DMS53 (cell line): ENCODE measurements at places on chromosomes 7 and 10.

GRCh38 chr10:58921421-58921855 is 255.0 kb upstream of the PHYHIPL start:
- no peak for DNase-seq

- DNase-seq = no peak
These were observed 201.1 kb downstream of the GLRX3 start for GRCh38 chr10:130337305-130337640.

DNA sequence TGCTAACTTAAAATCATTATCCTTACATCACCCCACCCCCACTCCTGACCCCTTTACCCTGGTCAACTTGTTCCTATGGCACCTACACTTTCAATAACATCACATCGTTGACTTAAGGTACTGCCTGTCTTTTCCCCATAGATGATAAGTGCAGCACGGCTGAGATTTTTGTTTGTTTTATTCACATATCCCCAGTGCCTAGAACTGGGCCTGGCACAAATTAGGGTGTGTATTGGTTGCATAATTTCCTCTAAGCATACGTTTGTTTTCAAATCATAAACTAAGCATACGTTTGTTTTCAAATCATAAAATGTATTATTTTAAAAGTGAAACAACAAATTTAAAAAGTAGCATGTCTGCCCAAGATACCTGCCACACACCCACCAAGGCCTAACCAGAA is 35.3 kb downstream of the ANXA11 start:
- DNase-seq = no peak

DNA sequence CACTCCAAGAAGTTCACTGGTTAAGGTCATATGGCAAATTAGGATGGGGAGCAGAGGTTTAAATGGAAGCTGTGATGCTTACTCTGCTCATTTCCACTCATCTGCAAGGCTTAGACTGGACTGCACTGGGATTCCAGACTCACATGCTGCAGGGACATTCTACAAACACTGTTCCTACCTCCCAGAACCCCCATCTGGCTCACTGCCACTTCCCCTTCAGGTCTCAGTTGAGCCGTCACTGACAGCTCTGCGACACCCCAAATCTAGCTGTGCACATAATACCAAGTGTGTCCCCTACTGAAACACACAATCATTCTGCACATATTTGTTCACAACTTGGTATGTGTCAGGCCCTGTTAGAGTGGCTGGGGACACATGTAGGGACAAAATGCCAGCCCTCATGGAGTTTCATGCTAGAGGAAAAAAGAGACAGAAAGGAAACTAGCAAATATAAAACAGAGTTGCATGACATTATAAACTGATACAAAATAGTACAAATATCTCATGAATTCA is 5.4 kb downstream of the PRKCQ start:
- DNase-seq = no peak

GRCh38 chr10:3774018-3774813 is 10.8 kb downstream of the KLF6 start:
- DNase-seq = no peak

- peak; percentile 33 for DNase-seq
These were observed 128.4 kb downstream of the DNAJB6 start for GRCh38 chr7:157464971-157465886.

DNA sequence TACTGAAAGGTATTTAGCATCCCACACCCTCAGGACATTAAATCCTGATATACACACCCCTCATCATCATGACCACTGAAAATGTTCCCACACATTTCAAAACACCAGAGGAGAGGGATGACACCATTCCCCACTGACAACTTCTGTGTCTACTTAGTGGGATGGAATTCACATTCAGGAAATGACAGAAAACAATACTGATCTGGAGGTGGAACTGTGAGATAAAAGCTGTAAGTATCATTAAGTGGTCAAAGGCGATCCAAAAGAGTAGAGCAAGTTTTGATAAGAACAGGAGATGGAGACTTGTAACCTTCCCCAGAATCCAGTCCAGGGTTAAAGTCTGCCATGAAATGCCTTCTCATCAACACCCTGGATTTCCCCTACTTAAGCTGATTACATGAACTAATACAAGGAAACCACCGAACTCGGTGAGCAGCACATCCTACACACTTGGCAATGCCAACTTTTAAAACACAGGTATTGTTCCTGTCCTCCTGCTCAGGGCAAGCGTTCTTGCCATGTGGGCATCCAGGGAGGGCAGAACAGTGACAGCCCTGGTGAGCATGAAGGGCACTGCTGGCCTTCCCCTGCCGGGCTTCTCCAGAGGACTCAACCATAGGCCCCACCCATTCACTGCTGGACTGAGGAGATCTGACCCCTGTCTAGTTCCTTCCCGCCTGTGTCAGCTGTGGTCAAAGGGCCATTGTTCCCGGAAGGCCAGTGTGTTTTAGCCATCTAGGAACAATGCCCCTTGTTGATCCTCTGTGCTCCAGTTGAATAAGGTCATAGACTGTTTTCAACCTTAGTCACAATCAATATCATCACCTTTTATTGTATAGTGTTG is 85.0 kb downstream of the SGMS1 start:
- no peak for DNase-seq

- no peak for DNase-seq
These were observed 141.9 kb downstream of the ANKRD7 start for GRCh38 chr7:118366363-118366762.

DNA sequence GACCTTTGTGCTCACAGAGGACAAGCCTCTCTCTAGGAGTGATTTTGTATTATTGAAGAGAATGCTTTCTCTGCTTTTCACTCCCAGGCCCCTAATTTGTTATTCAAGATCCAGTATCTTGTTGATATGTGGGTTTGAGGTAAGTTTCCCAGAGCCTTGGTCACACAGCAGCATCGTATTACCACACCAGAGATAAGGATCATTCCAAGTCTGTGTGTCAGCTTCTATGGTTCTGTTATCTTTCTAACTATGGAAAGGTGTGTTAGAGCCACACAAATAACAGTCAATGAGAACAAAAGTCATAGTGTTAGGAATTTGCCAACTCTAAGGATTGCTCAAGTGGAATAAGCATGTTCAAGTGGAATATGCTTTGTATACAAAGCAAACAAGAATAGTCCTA is 1208.3 kb downstream of the GATA3 start:
- DNase-seq = no peak

GRCh38 chr10:86862373-86862772 is 95.0 kb downstream of the MMRN2 start:
- peak; percentile 21 for DNase-seq

- DNase-seq = no peak
These were observed 20.2 kb downstream of the CALML3 start for GRCh38 chr10:5545011-5545410.

DNA sequence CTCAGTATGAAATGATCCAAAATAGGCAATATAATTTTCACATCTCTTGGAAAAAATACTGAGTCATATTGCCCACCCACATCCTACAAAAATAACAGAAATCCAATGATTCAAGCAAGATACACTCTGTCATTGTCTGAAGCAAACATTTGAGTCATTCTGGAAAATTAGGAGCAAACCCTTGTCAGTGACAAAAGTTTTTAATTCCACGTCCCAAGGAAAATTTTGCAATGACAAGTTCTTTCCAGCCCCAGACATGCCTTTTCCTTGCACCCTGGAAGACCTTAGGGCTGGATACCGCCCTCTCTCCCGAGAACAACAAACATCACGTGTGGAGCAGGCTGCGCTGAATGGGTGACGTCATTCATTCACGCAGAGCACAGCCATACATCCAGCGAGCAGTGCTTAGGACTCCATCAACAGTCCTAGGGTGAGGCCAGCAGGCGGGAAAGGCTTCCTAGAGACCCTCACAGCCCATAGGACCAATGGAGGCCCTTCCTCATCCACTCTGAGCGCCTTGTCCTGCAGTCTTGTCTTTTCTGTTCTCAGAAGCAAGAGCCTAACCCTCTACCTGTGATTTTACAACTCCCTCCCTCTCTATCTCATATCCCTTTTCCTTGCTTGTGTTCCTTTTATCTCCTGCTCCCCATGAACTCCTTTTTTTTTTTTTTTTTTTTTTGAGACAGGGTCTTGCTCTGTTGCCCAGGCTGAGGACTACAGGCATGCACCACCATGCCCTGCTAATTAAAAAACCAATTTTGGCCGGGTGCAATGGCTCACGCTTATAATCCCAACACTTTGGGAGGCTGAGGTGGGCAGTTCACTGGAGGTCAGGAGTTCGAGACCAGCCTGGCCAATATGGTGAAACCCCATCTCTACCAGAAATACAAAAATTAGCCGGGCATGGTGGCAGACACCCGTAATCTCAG is 23.5 kb upstream of the KDM7A start:
- peak; percentile 94 for DNase-seq

DNA sequence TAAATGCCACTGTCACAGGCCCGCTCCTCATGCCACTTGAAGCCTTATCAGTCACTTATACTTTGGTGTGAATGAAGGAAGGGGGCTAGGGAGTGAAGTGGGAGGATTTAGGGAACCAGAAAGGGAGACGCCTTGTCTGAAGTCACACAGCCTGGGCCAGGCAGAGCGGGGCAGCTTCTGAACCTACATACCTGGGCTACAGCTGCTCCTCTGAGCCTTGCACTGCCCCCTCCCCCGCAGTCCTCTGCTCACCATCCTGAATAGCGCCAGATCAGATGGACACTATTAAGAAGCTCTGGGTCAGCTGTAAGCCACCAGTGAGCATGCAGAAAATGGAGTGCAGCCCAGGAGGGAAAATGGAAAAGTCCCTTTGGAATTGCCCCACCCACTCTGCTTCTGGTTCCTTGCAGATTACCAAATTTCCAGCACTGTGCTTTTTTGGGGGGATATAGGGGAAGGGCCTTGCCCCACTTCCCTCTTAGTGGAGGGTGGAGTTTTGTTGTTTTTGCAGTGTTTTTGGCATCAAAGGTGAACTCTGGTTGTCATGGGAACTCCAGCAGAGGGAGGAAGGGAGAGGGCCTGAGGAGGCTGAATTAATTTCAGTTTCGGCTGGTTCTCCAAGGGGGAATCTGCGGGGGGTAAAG is 35.0 kb upstream of the ADCYAP1R1 start:
- DNase-seq = no peak

DNA sequence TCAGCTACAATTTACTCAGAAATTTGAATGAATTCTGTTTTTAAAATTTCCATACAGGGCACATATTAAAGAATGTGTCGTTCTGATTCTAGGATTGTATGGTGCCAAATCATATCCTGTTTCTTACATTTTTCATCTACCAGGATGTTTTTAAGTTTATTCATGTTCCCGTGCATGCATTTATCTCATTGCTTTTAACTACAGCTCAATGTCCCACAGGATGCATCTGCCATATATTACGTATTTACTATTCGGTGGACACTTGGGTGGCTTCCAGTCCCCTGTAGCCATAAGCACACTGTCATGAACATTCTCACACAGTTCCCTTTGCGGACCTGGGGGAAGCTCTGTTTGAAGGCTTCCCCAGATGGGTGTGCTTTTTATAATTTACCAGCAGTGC is 122.3 kb downstream of the CCDC71L start:
- no peak for DNase-seq

DNA sequence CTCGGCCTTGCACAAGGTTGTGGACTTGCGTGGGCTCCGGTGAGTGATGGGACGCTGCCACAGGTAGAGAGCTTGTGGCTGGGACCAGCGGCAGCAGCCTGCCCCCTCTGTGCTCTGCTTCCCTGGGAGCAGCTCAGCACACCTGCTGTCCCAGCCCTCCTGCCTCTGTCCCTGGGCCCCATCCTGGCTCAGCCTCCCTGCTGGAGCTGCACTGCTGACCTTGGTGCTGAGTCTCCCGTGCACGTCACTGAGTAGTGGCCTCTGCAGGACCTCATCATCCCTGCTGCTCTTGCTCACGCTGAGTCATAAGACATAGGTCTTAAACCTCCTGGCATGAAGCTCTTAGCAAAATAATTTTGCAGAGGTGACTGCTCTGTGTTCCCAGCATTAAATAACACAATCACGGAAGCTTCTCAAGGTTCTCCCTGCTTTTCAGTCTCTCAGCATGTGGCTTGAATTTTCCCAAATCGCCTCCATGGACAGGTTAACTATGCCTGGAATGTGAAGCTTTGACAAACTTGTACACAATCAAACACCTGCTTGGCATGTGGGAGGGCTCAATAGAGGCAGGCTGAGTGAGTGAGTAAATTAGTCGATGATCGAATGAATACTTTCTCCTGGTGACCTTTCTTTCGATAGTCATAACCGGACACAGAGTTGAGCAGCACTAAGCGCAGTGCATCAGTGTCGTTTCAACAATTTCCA is 63.8 kb upstream of the NPS start:
- peak; percentile 15 for DNase-seq

- no peak for DNase-seq
These were observed 250.9 kb upstream of the SORCS1 start for GRCh38 chr10:107415446-107415845.
